ENCODE measurements at places on chromosomes 3 and 15.

GRCh38 chr15:80744826-80745225 lies 34.3 kb upstream of the CEMIP start:
- DNase-seq: no peak

GRCh38 chr3:57726397-57726796 lies 29.7 kb upstream of the SLMAP start:
- peak; percentile 57 for DNase-seq

- DNase-seq: no peak
These were observed 205.3 kb upstream of the LINGO1 start for GRCh38 chr15:77838061-77838460.

DNA sequence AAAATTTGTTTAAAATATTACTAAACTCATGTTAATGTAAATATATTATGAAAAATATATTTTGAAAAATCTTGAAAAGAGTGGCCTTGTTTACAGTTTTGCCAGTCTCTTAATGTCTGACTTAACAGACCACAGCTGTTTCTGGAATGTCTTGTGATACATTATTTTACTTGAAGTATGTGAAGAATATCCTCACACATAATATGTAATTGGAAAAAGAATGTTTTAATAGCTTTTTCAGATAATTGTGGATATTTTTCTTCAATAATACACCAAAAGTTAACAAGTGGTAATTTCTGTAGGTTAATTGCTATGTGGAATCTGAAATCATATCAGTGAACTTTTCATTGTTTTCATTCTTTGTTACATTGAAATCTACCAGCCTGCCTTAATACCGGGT lies 101.3 kb downstream of the UBE2E2 start:
- DNase-seq: no peak

DNA sequence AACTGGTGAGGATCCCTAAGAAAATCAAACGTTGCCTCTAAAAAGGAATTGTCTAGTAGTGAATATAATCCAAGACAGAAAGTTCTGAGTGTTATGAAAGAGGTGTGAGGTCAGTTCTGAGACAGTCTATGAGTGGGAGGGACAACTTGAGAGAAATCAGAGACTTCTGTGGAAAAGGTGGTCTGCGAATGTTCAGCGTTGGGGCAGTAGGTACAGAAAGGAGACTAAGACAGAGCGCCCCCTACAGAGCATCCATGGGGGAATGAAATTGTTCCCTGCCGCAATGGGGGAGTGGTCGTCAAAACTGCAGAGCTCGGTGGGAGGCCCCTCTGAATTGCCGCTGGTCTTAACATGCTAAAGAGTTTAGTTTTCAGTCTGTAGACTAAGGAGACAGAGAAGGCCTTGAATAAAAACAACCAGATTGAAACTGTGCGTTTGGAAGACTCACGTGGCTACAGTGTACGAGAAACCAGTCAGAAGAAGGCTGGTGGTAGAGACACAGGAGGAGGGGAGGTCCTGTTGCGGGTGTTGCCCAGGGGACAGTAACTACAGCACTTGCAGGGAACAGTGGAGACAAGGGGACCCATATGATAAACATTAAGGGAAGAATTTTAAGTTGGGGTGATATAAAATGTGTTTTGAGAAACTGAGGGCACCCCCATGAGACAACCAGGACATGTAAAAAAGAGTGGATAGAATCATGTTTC lies 6.9 kb downstream of the TNIK start:
- DNase-seq: no peak

GRCh38 chr15:61013146-61013545 lies 216.0 kb downstream of the RORA start:
- no peak for DNase-seq

DNA sequence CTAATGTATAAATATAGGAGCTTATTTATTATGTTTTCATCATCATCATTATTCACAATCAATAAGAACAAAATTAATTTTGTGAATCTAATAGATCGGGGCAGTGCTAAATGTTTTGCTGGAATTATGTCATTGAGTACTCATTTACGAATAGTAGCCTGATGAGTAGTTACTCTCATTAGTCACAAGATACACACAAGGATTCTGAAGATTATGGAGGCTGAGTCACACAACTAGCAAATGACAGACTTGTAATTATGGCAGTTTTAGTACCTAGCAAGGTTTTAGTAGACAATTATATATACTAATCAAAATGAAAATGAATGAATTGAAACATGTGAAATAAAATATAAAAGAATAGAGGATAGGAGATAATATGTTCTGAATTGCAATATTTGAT lies 954.2 kb downstream of the CADM2 start:
- DNase-seq: no peak

GRCh38 chr15:42233107-42233506 lies 25.0 kb upstream of the VPS39 start:
- DNase-seq: no peak

DNA sequence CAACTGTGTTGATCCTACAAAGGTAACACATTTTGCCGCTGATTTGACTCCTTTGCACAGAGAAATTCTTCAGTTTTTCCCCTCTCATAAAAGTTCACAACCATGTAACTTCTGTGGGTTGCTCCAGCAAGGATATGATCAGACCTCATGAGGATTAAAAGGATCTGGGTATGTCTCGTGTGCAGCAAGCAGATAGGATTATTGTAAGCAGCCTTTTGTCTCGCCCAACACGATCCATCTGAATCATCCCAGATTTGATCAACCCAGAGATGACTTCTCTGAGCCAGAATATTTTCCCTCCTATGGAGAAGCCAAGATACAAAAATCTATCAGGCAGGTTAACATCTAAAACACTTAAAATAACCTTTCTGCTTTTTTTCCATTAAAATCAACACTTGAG lies 12.8 kb upstream of the BNIP2 start:
- no peak for DNase-seq

DNA sequence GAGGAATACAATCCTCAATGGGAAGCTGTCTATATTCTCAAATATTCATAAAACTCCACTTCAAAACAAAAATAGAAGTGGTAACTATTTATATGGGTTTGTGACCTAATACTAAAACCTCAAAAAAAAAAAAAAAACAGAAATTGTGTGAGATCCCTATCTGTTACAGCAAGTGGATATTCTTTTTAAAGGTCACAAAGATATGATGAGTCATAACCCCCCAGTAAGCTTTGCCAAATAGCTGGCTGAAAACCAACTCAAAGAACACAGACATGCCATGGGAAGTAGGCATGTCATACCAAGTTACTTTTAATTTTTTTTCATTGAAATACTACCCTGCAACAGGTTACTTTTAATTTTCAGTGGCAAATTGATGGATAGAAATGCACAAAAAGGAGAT lies 62.5 kb downstream of the CBLB start:
- DNase-seq: no peak

GRCh38 chr3:107436029-107436428 lies 58.8 kb downstream of the CCDC54 start:
- no peak for DNase-seq

DNA sequence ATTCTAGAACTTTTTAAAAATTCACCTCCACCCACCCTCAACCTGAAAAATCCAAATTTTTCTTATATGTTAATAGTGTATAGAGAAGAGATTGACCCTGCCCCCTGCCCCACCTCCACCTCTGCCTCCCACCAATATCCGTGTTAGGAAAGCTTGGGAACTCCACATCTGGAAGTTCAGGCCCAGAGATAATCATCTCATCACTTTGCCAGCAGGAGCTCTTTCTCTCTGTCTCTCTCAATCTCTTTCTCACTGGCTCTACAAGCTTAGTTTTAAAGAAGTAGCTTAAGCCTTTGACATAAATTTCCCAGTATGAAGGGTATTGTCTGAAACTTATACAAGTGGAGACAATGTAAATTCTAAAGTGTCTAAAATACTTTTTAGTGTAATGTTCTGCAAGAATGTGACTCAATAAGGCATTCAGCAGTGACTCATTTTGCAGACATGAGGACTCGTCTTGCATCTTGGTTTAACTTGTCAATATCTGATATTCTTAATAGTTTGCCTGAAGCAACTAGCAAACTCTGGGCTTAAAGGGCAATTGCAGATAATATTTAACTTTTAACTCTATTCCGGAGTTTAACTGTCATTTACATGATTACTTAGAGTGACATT lies 299.8 kb upstream of the EPHA3 start:
- no peak for DNase-seq

GRCh38 chr15:76162036-76162398 lies 102.2 kb downstream of the TMEM266 start:
- DNase-seq: no peak

Measured in DMS79 treated with DMSO at 0.1 percent for 48 hours (cell line).